ENCODE measurements at places on chromosomes 6 and 20.

GRCh38 chr6:110101885-110102284 lies 77.6 kb downstream of the WASF1 start:
- no peak for DNase-seq

DNA sequence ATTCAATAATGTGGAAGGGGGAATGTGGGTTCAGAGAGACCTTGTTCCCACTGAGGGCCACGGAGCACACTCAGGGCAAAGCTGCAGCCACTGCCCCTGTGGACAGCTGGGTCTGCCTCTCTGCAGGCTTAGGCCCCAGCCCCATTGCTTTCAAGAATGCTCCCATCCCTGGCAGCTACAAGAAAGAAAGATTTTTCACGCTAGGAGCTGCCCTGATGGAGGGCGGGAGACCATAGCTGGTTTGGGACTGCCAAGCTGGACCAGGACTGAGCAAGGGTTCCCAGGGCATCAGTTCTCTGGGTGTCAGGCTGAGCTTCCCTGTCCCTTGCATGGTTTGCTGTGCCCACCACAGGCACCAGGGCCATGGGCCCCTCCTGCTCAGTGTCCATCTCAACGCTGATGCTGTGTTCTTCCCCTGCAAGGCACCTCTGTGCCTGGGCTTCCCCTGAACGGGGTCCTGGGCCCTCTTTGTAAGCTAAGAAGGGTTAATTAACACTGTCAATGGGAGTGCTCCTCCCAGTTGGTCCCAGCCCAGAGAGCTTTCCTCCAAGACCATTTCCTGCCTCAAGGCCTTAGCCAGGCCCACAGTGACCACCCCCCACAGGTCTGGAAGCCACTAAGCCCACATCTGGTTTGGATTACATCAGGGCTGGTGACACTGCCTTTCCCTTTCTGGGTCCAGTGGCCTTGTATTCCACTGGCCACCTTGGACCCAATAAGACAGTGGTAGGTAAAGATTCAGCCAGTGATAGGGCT lies 8.4 kb downstream of the FOXS1 start:
- peak; percentile 50 for DNase-seq

DNA sequence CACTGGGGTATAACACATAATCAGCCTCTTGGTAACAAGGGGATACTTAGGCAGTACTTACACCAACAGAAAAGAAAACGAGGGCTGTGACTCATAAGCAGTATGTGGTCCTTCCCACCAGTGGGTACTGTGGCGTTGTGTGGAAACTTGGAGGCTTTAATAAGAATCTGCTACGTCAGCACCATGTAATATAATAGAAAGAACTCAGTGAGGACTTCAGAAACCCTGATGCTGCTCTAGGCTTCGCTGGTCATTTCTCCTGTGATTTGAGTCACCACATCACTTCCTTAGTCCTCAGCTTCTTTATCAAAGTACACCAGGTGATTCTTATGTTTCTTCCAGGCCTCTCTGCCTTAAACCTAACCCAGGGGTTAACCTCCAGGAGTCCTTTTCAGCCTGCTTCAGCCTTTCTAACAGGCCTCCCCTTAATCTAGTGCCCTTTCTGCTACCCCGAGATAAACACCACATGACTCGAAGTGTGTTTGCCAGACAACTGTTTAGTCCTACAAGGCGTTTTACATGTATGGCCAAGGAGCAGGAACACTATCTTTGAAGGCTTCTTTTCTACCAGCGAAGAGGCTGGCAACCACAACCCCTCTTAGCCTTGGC lies 68.5 kb downstream of the FYN start:
- DNase-seq, result peak; percentile 97

- DNase-seq, result peak; percentile 34
Observed at GRCh38 chr6:104527761-104528415, 331.8 kb downstream of the HACE1 start.

DNA sequence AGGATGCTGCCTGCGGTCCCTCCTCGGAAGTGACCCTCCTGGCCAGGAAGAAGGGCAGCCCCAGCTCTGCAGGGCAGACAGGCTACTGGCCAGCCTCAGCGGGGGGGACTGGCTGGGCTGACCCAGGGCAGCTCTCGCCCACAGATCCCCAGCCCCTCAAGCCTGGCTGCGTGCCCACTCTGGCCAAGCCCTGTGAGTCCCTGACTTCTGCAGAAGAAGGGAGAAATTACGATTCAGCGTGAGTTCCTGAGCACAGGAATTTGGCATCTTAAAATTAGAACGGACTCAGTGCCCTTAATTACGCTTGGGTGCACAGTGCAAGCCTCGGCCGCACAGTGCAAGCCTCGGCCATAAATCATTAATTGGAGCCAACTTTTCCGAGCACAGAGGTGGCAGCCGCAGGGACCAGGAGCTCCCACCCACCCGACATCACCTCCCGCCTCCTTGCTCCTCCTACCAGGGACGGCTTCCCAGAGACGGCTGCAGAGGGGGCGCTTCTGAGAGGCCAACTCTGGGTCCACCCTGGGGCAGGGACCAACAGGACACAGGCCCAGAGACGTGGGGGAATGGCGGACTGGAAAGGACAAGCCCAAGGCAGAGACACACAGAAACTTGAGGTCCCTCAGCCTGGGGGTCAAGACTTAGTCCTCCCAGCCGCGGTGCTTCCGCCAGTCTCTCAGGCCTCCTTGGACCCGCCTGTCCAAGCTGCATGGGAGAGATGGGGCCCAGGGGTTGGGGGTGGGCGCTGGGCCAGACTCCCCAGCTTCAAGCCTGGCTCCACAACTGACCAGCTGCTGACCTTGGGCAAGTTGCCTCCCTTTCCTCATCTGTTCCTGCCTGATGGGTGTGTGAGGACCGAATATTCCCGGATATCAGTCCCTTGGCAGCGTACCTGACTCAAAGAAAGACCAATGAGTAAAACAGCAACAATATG lies 165.4 kb downstream of the TAF4 start:
- no peak for DNase-seq

- no peak for DNase-seq
Observed at GRCh38 chr6:102154176-102154575, 760.7 kb downstream of the GRIK2 start.

DNA sequence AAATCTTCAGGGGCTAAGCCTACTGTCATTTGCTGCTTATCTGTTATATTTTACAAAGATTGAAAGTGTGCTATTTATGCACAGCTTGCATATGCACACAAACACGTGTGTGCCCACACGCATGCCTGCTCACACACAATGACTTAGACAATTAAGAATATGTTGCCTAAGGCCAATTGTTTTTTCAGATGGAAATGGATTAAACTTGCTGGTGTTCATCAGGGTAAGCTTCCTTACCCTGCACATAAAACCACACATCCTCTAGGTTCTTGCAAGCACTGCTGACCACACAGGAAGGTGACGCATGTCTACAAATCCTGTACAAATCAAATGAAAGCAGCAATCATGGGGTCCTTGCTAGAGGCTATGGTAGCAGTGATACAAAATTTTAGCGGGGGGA lies 58.4 kb downstream of the GJA10 start:
- DNase-seq, result peak; percentile 90

DNA sequence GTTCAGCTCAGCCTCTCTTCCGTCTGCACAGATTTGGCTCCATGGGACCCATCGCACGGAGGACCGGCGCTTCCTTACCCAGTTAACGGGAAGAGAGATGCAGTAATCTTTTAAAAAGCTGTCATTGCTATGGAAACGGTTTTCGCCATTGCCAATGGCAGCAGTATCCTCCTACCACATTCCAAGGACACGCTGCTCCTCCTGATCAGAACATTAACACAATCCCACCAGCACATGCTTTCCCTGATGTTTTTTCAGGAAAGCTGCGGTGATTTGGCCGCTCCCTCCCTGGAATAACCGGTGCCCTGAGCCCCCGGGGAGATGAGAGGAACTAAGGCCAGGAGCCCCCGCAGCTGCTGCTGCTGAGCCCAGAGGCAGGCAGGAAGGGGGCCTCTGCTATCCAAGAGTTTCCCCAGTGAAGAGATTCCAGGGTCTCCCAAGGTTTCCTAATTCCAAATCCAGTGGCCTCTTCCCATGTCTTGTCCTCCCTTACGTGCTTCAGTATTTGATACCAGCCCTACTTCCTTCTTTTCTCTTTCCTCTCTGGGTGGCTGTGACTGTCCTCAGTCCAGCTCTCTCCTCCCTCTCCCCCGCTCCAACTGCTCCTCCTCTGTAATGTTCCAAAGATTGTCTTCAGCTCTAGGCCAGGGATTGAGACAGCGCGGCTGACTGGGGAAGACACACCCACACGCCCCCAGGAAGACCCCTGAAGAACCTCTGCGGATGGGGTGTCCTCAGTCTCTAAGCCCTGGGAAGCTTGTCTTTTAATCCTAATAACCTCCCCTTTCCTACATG lies 2.6 kb downstream of the BNIP5 start:
- DNase-seq, result no peak

- DNase-seq, result peak; percentile 25
Observed at GRCh38 chr6:90294614-90294988, 2.0 kb downstream of the BACH2 start.

DNA sequence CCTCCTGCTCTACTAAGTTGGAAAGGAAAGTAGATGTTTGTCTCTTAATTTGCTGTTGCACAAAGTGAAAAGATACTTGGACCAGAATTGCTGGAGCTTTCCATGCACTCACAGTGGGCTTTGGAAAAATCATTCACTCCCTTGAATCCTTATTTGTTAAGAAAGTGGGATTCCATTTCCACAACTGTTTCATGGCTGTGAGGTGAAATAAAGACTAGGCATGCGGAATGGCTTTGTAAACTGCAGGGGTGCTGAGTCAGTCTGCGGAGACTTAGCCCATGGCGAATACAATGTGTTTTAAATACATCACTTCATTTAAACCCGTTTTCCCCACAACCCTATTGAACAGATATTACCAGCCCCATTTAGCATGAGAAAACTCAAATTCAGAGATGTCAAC lies 36.8 kb upstream of the CLDN20 start:
- peak; percentile 52 for DNase-seq

DNA sequence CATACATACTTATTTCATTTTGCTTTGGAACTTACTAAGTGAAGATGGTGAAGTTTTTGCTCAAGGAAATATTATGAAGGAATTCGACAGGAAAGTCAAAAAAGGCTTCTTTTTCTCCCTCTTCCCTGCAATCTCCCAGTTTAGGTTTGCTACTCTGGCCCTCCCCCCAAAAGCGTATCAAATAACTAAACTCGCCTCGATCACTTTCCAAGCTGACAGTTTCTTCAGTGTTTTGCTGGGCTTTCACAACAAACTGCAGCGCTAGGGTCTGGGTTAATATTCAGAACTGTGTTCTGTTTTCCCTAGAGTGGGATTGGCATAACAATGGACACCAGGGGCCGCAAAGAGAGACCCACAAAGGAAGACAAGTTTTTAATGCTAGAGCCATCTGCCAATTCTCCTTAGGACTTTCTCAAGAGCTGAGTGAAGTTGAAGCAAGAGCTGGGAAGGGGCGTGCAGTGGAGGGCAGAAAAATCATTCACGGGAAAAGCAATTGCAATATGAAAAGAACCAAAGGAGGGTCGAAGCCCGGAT lies 57.8 kb downstream of the ATP9A start:
- DNase-seq, result no peak

DNA sequence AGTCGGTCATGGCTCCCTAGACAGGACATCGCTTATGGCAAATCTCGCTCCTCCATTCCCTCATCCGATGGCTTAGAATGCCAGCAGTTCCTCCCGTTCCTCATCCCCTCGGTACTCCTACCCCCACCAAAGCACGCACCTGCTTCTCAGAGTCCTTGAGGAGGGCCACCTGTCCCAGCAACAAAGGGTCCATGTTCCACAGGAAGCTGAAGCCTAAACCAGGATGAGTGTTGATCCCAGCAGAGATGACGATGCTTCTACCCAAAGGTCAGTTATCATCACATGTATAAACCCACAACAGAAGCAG lies 111.2 kb downstream of the THBS2 start:
- DNase-seq, result no peak

- DNase-seq, result no peak
Observed at GRCh38 chr6:143050509-143050908, 10.2 kb upstream of the AIG1 start.

- DNase-seq, result peak; percentile 79
Observed at GRCh38 chr6:12296255-12296573, 6.1 kb downstream of the EDN1 start.

DNA sequence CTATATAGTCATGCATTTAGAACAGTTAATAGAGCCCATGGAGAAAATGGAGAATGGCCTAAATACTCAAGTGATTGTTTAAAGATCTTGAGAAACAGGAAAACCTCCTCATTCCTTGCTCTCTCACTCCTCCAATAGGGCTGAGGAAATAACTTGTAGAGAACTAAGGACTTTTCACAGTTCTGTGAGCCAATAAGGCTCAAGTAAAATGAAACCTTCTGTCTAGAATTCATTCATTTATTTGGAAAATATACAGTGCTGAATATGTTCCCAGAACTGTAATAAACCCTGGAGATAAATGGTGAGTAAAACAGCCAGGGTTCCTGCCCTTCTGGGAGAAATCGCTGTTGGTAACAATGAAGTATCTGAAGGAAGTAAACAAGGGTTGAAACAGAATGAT lies 35.3 kb downstream of the ELOVL2 start:
- DNase-seq, result peak; percentile 39

- peak; percentile 96 for DNase-seq
Observed at GRCh38 chr6:131733376-131734016, 22.7 kb upstream of the CTAGE9 start.

GRCh38 chr6:25395731-25396130 lies 116.6 kb downstream of the CARMIL1 start:
- no peak for DNase-seq

- no peak for DNase-seq
Observed at GRCh38 chr6:37535759-37536490, 36.2 kb upstream of the CCDC167 start.

DNA sequence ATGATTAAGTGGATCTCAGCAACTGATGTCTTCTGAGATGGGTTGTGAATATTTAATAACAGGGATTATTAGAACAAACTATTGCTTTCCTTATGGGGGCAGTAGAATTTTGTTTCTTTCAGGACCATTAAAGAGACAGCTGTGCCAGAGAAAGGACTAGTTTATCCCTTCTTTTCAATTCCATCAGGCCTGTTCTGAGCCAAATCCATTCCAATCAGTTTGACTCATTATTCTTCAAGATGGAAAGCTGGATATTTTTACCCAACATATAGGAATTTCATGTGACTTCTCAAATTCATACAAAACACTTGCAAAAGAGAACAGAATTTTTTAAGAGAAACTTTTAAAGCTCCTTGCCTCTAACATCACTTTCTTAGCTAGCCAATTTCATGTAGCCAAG lies 722.0 kb upstream of the FLRT3 start:
- DNase-seq, result no peak

Measured in astrocyte of the spinal cord (primary cell).